ENCODE measurements at places on chromosomes 3 and 15.
A peak's percentile ranks its signal among the peaks of the same experiment; 100 is the strongest.

GRCh38 chr3:359672-360071 lies 163.1 kb downstream of the CHL1 start:
- DNase-seq, result no peak

GRCh38 chr15:85723960-85724945 lies 70.5 kb downstream of the KLHL25 start:
- DNase-seq, result no peak

GRCh38 chr3:170804078-170804477 lies 65.9 kb downstream of the RPL22L1 start:
- DNase-seq, result no peak

- DNase-seq, result no peak
These were observed 173.4 kb upstream of the TP63 start for GRCh38 chr3:189457631-189458412.

DNA sequence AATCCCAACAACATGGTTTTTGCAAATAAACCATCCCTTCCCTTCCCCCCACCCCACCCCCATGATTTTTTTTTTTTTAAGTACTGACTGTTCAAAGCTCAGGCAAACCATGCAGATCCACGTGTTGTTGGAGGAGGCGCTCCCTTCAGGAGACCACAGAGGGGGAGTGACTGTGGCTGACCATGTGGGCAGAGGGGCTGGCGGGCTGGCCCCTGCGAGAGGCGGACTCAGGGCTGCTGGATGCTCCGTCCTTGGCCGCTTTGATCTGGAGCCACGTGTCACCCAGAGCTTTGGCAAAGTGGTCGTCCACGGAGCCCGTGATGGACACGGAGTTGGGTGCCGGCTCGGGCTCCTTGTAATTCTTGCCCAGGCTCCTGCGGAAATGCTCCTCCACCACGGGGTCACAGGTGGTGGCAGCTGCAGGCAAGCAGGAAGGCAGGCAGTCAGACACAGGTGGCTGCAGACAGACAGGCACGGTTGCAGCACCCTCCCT lies 85.3 kb downstream of the VGLL4 start:
- no peak for DNase-seq

- no peak for DNase-seq
These were observed 64.6 kb upstream of the FHIT start for GRCh38 chr3:61315871-61316270.

DNA sequence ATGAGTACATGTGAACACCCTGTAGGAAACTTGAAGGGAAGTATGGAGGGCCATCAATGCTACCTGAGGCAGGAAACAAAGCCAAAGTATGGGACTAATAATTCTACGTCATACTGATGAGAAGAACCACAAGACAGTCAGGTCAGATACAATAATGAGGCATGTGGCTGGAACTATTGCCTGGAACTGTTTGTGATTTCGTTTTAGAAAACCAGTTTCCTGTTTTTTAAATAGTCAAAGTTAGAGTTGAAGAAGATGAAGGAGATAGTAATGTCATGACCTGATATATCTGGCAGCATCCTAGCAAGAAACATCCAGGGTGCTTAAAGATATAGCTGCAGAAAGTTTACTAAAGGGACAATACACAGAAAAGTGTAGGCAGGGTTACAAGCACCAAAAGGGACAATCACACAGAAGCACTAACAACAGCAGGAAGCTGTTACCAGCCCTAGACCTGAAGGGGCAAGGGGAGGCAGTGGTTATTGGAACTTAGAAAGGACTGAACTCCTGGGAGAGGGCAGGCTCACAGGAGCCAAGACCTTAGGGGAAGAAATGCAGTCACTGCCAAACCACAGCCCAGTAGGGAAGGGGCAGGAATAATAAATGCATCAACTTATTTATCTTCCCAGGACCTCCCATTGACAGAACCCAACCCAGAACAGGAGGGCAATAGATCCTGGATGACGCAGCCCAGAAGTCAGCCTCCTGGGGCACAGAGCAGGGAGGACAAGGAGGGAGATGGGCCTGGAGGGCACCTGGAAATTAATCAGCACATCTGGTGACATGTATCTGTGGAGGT lies 302.1 kb upstream of the STT3B start:
- DNase-seq, result no peak

GRCh38 chr3:138726946-138727730 lies 107.6 kb downstream of the PIK3CB start:
- DNase-seq, result no peak

- DNase-seq, result no peak
These were observed 591.7 kb upstream of the ZNF717 start for GRCh38 chr3:76377074-76377473.

DNA sequence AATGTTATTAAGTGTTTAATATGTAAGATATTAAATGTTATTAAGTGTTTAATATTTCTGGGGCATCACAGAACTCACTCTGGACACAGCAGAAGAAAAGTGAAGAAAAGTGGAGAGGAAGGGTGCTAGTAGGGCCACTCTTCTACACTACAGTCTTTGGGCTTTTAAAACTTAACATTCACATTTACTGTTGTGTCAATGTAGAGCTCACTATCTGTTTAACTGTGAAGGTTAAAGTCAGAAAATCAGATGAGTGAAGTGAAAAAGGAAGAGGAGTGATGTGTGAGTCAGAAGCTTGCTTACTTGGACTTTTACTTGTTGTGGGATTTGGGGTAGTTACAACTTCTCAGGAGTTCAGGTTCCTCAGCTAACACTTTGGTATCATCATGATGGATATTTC lies 145.3 kb upstream of the DNAJC19 start:
- no peak for DNase-seq

DNA sequence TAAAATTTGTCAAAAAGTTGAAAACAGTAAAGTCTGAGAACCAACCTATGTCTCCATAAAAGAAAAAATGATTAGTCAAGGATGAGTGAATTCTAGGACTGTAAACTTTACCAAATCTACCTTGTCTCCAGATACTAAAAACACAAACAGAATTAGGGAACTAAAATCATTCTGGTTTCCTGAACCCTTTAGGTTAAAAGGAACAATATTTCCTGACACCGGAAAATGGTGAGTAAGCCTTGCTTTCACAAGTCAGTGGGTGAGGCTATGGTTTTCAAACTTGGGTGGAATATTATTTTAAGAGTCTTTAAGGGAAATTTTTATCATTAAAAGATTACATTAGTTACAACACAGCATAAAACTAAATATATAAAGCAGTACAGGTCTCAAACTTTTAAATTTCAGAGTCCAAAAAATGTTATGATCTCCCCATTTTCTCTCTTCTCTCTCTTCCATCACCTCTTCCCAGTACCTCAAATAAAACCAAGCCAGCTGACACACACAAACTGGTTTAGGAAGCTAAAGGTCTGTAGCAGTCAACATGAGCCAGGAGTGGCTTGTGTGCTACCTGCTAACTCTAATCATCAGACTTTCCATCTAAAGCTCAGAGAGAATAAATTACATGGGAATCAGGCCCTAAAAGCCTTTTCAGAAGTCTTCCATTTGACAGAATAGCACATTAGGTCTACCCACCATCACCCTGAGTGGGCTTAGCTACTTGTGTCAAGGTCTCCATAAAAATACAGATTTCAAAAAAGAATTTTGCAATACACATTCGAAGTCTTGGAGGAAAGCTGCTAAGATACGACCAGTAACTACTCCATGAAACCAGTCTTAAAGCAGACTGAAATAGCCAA lies 2.2 kb downstream of the SLC12A6 start:
- no peak for DNase-seq

DNA sequence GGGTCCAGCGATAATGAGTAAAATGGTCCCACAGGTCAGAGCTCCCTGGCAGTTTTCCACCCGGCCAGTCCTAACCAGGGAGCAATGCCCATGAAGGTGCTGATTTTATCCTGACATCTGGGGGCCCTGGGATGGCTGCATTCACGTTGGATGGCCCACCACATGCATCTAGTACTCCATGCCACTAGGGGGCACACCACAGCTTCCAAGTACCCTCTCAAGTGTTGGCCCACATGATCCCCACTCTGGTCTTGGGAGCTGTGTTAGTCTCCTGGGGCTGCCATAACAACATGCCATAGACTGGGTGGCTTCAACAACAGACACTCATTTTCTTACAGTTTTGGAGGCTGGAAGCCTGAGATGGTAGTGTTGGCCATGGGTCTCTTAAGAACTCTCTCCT lies 225.5 kb downstream of the SLCO3A1 start:
- DNase-seq, result no peak

- DNase-seq, result no peak
These were observed 16.4 kb upstream of the FURIN start for GRCh38 chr15:90851940-90852339.

DNA sequence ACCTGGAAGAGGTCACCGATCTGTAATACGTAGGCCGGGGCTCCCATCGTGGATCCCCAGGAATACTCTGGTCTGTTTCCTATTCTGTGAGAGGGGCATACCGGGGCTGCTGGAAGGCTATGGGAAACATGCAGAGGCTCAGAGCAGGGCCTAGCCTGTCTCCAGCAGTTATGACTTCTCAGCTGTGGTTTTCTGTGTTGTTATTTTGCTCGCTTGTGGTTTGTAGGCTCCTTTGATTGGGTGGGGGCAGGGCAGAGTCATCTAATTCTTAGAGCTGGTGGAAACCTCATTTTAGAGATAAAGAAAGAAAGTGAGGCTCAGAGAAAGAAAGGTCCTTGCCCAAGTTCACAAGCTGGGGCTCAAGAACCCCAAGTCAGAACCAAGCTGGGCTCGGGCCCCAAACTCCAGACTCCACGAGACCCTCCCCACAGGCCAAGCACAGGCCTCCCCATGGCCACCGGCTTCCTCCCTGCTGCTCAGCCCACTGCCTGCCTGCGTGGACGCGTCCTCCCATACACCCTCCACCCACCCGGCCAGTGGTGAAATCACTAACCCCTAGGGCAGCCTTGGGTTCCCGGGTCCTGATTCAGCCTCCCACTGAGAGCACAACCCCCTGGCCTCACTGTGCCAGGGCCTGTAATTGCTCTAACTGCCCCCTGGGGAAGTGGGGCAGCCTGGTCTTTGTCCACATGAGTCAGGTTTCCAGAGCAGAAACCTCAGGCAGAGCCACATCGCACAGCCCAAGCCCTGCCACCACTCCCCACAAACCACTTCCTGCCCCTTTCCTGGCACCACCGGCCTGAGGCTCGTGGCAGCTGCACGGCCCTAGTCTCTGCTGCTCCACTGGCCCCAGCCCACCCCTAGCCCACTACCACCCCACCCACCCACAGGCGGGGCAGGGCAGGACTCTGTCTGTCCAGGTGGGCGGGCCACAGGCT lies 270.8 kb downstream of the UACA start:
- DNase-seq, result peak; percentile 49

GRCh38 chr3:171678971-171679492 lies 131.3 kb downstream of the PLD1 start:
- no peak for DNase-seq

DNA sequence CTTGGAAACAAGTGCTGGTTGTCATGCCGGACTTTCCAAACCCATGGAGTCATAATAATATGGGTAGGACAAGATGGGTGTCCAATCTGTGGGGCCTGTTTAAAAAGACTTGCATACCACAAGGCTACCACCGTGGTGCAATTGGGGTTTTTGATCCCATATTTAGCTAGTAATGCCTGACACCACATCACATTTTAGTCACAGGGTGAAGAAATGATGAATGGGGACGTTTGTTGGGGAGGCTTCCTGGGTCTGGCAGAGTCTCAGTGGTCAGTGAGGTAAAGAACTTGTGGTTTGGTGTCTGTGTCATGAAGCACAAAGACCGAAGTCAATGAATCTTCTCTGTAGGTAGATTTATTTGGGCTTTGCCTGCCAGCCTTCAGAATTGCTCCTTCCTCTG lies 31.0 kb downstream of the P3H2 start:
- no peak for DNase-seq

DNA sequence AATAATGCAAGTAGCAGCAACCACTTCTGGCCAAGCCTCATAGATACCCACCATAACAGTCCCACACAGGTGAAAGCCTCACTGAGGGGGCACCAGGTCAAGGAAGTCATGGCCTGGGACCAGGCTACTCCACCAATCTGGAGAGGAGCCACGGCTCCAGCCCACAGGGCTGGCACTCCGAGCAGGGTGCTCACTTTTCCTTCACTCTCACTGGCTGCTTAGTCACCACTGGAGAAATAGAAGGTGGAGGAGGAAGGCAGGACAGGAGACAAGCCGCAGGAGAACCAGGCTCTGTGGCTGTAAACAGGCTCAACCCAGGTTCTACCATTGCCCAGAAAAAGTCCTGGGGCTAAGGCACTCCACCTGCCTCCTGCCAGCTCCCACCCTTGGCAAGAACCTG lies 1.2 kb downstream of the USP19 start:
- DNase-seq, result no peak

DNA sequence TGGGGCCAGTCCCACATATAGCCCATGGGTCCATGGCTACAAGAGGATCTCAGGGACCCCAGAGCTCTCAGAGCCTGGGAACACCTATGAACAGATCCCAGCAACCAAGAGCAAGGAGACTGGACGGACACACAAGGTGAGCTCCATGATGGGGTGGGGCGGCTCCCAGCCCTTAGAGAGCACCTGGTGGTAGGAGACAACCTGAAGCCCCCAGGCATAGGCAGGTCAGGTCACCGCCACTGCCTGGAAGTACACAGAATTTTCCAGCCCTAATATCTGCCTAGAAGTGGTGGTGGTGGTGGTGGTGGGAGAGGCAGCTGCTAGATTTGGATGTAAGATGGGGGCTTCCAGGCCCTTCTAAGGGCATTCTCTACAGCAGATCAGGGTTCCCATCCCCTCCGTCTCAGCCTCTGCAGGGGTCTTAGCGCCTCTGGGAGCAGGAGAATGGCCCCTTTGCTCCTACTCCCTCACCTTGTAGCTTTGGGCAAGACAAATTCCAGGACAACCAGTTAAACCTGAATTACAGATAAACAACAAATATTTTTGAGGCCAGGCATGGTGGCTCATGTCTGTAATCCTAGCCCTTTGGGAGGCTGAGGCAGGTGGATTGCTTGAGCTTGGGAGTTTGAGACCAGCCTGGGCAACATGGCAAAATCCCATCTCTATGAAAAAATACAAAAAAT lies 9.2 kb downstream of the SH2D7 start:
- DNase-seq, result no peak

DNA sequence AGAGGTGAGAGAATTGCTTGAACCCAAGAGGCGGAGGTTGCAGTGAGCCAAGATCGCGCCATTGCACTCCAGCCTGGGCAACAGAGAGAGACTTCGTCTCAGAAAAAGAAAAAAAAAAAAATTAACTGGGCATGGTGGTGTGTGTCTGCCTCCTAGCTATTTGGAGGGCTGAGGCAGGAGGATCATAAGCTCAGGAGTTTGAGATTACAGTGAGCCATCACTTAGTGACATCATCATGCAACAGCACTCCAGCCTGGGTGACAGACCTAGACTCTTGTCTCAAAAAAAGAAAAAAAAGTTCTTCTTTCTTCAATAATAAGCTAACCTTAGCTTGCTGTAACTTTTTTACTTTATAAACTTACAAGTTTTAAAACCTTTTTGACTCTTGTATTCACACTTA lies 99.8 kb downstream of the SLMAP start:
- no peak for DNase-seq

- no peak for DNase-seq
These were observed 198.2 kb upstream of the LMCD1 start for GRCh38 chr3:8303466-8303865.

DNA sequence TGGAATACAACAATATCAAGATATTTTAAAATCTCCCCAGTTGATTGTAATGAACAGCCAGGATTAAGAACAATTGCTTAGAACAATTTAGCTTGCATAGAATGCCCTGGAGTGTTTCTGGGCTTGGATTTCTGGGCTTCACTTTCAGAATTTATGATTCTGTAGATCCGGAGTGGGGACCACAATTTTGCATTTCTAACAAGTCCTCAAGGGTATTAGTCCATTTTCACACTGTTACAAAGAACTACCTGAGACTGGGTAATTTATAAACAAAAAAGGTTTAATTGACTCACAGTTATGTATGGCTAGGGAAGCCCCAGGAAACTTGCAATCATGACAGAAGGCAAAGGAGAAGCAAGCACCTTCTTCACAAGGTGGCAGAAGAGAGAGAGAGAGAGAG lies 54.3 kb upstream of the MYRIP start:
- no peak for DNase-seq

All from stimulated activated CD4-positive, alpha-beta T cell treated with anti-CD3 and anti-CD28 coated beads, Interleukin-1b, Interleukin-23, amount 100 ng/mL, for 4 hours (primary cell).